ENCODE measurements at places on chromosomes 12 and 14.

DNA sequence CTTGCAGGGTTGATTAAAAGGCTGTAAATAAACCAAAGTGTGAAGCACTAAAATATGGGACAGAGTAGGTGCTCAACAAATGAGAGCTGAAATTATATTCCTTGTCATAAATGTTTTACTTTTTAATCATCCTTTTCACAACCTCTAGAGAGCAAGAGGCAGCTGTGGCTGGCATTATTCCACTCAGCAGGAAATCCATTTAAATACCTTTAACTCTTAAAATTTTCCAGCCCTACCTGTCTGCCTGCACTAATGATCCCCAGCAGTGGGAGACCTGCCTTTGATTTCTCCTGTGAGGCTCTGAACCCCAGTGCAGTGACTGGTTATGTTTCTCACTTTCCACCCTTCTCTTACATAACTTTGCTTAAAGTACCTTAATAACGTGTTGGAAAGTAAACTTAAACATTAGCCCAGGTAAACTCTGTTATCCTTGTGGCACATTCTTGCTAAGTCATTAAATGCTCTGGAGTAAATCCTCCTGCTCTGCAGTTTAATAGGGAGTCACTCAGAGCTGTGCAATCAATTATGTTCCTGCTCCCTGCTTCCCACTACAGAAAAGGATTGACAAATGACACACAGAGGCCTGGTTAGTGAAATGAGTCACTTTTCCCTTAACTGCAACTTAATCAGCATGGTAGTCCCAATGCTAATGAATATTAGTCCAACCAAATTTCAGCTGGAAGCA is 755.7 kb upstream of the USP15 start:
- DNase-seq = no peak

GRCh38 chr14:74982661-74983060 is 20.1 kb upstream of the EIF2B2 start:
- no peak for DNase-seq

DNA sequence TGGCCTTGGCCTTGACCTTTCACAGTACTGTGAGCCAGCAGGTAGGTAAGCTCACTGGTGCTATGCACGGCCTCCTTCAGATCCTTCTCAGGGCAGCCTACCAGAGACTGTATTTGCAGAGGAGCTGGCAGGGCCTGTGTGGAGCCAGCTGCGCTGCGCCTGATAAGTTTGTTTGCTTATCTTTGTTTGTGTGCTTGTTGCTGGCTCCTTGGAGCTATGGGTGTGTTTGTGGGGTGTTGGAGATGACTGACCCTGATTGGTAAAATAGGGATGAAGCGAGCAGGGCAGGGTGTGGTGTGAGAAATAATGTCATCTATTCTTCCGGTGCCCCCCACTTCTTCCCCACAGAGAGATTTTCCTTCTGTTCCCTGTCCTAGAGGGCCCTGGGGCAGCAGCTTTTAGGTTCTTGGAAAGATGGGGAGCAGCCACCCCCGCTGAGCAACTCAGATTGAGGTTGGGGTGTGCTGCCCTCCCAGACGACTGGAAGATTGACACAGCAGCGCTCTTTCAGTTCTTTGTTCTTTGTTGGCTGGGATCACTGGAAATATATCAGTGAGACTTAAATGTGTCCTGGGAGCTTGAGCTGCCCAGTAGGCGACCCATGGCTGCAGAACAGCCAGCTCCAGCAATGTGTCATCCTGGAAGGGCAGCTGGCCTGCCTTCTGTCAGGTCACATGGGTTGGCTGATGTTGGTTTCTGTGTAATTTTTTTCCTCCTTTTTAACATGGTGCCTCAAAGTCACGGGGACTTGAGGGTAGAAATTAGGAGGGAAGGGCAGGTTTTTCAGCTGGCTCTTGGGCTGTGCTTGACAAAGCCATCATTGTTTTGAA is 19.6 kb downstream of the MLXIP start:
- no peak for DNase-seq

DNA sequence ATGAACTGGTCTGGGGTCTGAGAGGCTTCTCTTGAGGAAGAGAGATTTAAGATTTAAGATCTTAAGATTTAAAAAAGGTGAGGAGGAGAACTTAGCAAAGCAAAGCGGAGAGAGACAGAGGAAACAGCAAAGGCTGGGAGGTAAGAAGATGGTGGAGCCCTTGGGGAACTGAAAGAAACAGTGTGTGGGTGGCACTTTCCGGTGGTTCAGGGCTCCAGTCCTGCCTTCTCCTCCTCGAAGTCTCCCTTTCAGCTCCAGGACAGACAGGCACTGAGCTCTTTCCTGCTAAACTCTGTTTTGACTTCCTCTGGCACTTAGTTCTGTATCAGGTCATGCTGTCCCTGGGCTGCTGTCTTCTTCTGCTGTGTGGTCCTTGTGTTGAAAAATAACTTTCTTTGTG is 298.7 kb upstream of the SRRM4 start:
- no peak for DNase-seq

GRCh38 chr14:29548948-29549370 is 378.7 kb downstream of the PRKD1 start:
- DNase-seq = peak; percentile 69

- peak; percentile 73 for DNase-seq
Observed at GRCh38 chr14:21734457-21735074, 60.9 kb upstream of the OR4E1 start.

DNA sequence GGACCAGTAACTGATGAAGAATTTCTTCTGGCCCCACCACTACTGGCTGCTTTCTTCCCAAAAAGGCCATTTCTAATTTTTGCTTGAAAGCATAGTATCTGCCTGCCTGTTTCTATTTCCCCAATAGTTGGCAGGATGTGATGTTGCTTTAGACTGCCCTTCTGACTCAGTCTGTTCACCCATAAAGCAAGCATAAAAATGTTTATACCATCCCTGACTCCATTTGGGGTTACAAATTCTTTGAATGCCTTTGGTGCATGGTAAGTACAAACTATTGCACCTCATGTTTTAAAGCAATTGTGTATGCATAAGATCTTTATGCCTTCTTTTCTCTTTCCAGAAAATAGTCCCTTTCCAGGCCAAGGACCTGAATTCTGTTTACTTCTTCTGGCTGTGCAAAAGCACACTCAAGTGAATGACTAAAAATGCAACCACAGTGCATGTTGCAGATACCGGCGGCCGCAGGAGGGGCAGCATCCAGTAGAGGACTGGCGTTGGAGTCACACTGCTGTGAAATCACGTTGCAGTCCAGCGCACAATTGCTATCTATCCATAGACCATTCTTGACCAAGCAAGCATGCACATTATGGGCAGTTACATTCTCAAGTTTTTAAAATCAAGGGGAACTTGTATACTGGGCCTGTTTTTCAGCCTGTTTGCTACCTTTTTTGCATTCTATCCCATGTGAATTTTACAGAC is 82.4 kb downstream of the SLC5A8 start:
- no peak for DNase-seq

DNA sequence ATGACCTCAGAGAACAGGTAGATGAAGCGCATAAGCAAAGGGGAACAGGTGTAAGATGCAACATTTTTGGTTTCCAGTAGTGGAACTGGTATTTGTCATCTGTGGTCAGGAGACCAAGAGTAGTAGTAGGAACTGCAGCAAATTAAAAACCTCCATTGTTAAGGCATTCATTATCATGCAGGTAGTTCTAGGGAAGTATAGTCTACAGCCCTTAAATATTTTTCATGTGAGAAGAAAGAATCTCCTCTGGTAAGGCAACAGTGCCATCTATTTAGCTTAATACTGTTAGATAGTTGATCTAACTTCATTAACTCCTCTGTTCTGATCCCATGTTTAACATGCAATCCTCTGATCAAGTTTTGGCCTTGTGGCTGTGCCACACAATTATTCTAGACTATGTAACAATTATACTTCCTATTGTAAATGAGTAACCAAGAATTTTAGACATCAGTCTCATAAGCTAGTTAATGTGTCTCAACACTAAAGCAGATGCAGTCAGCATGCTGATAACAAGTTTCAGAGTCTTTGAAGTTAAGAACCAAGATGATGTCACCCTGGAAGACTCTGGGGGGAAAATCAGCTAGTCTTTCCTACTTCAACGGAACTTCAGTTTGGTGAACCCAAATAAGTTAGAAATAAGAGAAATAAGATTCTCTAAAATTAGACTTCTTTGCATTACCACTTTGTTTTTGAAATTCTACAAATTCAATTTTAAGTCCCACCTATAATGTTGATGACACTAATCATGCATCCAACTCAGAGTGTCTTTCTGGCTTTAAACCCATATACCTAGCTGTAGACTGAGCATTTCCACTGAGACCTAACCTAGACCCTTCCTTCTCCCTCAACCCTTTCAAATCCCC is 70.9 kb downstream of the STXBP6 start:
- DNase-seq = no peak

DNA sequence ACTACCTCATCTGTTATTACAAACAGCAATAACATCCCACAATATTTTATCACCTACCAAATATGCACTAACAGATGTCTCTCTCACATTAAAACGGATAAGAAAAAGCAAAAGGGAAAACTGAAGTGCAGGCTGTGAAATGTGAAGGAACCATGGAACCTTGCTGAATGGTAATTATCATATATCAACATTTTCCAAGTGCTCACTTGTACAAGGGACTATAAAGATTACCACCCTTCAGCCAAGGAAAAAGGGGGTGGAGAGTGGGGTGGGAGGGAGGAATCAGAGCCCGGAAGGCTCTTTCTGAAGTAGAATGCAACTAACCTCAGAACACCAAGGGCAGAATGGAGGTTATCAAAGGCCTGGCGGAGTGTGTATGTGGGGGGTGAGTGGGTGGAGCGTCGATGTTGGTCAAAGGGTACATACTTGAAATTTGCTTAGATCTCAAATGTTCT is 1.2 kb downstream of the SNX6 start:
- no peak for DNase-seq

- peak; percentile 39 for DNase-seq
Observed at GRCh38 chr12:46266869-46267574, 1.8 kb downstream of the SLC38A1 start.

DNA sequence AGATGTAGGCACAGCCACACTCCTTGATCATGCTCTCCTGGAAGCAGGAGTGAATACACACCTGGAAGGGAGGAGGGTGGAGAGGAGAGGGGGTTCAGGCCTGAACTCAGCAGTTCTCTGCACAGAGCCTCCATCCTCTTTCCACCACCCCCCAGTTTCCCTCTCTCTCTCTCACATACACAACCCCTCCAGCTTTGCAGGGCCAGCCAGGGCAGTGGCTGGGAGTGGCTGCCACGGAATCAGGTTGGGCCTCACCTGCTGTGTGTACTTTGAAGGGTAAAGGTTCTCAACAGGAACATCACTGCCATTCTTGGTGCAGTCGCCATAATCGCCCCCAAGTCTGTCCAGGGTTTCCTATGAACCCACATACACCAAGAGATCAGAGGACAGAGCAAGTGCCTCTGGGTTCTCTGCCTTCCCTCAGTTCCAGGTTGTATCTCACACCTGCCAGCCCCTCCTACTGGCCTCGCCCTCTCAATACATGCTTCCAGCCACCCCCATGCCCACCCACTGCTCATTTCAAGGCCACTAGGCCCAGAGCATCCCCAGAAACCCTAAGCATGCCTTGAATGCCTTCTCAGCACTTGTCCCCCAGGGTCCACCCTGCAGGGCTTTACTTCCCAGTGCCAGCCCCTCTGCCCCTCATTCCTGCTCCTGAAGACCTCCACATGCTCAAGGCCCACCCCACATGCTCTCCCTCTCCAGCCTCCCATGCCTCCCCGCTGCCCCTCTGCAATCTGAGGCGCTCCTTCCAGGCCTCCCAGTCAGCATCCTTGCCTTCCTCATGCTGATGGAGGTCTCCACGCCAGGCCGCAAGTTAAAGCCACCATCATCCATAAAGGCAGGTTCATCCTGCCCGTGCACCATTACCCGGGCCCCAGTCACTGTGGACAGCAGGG is 12.9 kb upstream of the TNFRSF1A start:
- no peak for DNase-seq

DNA sequence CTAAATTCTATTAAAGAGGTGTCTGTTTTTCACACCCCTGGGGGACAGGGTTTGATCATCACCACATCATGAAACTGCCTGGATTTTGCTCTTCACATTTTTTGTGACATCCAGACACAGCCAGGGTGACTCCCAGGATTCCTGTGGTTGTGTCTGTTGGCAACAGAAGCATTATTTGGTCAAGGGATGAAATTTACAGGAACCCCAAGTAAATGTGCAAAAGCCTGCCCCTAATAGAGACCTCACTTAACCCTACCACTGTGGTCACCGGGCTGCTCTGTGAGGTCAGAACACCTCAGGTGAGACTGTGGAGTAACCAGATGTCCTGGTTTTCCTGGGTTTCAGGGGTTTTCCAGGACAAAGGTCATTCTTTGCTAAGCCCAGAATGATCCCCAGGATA is 103.8 kb downstream of the DAD1 start:
- DNase-seq = no peak

GRCh38 chr12:107557589-107558100 is 128.0 kb upstream of the PWP1 start:
- no peak for DNase-seq

DNA sequence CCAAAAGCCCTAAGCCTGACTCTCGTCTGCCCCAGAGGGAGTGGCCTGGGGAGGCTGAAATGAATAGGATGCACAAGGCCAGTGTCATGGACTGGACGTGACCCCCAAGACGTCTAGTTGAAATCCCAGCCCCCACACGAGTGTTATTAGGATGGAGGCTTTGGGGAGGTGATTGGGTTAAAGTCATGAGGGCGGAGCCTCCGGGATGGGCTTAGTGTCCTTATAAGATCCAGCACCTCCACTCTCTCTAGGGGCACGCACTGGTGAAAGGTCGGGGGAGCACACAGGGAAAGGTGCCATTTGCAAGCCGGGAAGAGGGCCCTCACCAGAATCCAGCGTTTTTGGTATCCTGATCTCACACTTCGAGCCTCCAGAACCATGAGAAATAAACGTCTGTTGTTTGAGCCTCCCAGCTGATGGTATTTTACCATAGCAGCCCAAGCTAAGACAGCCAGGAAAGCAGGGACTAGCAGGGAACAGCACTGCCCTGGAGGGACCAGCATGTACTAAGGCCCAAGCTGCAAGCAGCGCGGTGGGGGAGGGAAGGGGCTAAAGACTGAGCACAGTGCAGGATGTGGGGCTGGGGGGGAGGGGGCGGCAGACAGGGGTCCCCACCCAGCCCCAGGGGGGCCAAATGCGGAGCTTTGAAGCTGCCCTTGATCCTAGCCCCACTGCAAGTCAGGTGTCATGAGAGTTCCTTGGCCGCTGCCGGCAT is 78.3 kb upstream of the NCOR2 start:
- DNase-seq = no peak

DNA sequence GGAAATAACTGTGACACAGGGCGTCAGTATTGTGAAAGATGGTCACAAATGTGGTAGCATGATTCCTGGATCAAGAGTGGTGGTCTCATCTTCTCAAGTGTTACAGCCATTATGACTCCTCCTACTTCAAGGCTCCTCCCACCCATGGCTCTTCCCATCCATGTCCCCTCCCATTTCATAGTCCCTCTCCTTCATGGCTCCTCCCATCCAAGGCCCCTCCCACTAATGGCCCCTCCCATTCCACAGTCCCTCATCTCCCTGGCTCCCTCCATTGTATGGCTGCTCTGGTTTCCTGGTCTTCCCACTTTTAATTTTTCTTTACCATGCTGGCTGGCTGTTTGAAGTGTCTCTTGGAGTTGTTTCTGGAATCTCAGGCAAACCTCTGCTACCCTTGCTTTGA is 1375.2 kb upstream of the TMEM132C start:
- no peak for DNase-seq

Measured in NCI-H460 (cell line).